ENCODE measurements at places on chromosomes 2 and 18. TPM values are rescaled to one million over a fixed set of nuclear protein-coding genes. Genes with fewer than 3 reads are reported as not detected.

Gene TUBB8B
- total RNA-seq = 0.67 TPM

Gene DSC2
- 31.4 TPM for total RNA-seq

Gene PLGLB1
- 0.28 TPM for total RNA-seq

Gene OR6B2
- total RNA-seq = not detected

Gene UGT1A7
- total RNA-seq = 0.21 TPM

Gene C2orf78
- not detected for total RNA-seq

Gene TBR1
- not detected for total RNA-seq

Gene GALR1
- not detected for total RNA-seq

Gene KRTCAP3
- total RNA-seq = 40.2 TPM

Gene SLC9A4
- total RNA-seq = not detected

Gene PAX3
- not detected for total RNA-seq

Gene DNAH7
- total RNA-seq = 0.07 TPM

Gene SLC30A3
- total RNA-seq = not detected

Gene NT5C1B
- not detected for total RNA-seq

Gene XDH
- 19.3 TPM for total RNA-seq

Gene LINC00305
- not detected for total RNA-seq

Gene LRRTM4
- not detected for total RNA-seq

Gene SOWAHC
- 31.2 TPM for total RNA-seq

Gene RGPD3
- 0.14 TPM for total RNA-seq

Data from foreskin keratinocyte (primary cell).